Right cardiac atrium (tissue), 5 donors: ENCODE measurements at places on chromosomes 12 and 14. TPM values are rescaled to one million over a fixed set of nuclear protein-coding genes. Genes with fewer than 3 reads are reported as not detected.

GRCh38 chr12:31897781-31898503 lies 61.3 kb upstream of the RESF1 start:
- no peak for DNase-seq

Gene ISCA2
- 35.3 TPM for total RNA-seq

DNA sequence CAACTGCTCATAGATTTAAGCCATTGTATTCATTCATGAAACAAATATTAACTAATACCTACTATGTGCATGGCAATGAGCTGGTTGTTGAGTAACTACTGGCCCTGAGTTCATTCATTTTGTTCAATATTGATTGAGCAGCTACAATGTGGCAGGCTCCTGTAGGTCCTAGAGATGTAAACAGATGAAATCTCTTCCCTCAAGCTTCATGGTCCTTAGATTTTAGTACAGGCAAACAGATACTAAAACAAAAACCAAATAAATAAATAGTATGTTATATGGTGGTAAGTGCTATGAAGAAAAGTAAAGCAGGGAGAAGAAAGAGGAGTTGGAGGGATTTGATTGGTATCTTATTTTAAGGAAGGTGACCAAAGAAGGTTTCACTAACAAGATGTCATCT lies 77.8 kb downstream of the RERG start:
- DNase-seq = no peak

DNA sequence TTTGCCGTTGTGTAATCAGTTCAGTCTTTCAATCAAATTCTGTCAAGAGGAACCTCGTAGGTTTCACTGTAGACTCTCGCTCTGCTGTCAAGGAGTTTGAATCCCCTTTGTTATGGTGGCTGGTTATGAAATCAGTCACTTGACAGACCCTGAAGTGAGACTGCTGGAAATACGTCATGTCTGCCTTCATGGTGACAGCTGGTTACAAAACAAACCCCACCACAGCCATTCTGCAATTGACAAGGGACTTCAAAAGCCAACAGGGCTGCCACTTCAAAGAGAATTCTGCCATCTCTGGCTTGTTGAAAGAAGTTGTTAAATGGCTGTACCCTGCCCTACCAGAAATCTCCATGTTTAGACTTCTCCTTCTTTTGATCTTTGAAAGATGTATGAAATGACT lies 286.9 kb downstream of the ERC1 start:
- DNase-seq = no peak
